ENCODE measurements at places on chromosomes 4 and X.

GRCh38 chr4:27278615-27279375 is 418.2 kb downstream of the STIM2 start:
- DNase-seq = no peak

DNA sequence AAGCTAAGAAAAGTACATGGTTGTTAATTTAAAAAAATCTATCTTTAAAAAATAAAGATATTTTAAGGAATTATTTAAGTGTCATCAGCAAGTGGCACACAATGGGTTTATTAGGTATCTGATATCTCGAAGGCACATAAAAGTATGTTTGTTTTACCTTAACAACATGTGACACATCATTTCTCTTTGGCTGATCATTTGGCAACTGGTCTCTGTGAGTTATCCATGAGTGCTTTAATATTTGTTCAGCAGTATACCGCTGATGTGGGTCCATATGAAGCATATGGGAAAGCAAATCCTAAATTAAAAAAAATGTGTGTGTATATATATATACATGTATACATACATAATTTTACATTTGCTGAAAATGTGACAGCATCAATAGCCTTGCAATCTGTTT is 123.2 kb downstream of the RPS6KA6 start:
- DNase-seq = no peak

DNA sequence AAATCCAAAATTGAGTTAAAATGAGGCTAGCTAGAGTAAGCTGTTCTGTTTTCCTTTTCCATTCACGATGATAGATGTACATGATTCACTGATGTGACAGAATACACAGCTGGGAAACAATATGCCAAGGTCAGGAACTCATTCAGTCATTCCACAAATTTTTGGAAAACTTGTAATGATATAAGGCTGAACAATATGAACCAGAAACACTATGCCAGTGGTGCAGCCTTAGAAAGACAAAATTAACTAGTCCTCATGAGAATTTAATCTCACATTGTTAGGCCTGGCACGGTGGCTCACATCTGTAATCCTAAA is 50.0 kb upstream of the NDST3 start:
- no peak for DNase-seq

GRCh38 chrX:7235071-7235470 is 87.1 kb upstream of the PUDP start:
- DNase-seq = no peak

- DNase-seq = no peak
These were observed 55.8 kb downstream of the WWC2 start for GRCh38 chr4:183154701-183155391.

- DNase-seq = no peak
These were observed 241.4 kb downstream of the FRMPD4 start for GRCh38 chrX:12379671-12380070.

DNA sequence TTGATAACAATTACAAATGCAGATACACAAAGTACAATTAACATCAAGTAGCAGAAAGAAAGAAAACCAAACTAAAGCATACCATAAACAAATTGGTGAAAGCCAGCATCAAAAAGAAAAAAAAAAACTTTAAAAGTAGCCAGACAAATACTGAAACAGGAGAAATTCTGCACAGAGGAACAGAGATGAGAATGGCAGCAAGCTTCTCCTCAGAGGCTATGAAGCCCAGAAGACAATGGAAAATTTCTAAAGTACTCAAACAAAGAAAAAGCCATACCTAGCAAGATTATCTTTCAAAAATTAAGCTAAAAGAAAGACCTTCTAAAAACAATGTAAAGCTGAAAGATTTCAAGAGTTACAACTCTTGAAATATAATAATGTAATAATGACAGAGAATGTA is 471.3 kb downstream of the SPOCK3 start:
- no peak for DNase-seq

GRCh38 chrX:101208152-101208905 is 11.3 kb upstream of the DRP2 start:
- no peak for DNase-seq

DNA sequence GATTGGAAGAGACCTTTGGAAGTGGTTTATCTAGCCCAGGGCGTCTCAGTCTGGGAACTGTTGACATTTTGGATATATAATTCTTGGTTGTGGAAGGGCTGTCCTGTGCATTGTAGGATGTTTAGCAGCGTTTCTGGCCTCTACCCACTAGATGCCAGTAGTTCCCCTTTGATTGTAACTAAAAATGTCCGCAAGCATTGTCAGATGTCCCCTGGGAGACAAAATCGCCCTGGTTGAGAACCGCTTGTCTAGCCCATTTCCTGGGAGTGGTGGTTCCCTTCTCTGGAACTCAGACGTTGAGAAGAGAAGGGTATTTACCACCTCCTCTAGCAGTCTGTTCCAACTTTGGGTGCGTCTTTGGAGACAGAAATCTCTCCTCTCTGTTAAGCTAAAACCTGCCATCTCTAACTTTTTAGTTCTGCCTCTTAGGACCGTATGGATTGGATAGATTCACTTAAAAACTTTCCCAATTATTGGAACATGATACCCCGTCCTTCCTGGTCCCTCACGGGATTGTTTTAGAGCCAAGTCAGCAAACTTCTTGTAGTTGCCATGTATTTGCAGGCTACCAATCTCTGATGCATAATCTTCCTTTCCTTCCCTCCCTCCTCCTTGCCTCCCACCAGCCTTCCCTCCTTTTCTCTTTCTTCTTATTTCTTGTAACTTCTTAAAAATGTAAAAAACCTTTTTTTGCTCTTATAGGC is 13.9 kb downstream of the TMEM165 start:
- DNase-seq = peak; percentile 24

- DNase-seq = no peak
These were observed 124.5 kb downstream of the ATXN3L start for GRCh38 chrX:13195340-13195739.

DNA sequence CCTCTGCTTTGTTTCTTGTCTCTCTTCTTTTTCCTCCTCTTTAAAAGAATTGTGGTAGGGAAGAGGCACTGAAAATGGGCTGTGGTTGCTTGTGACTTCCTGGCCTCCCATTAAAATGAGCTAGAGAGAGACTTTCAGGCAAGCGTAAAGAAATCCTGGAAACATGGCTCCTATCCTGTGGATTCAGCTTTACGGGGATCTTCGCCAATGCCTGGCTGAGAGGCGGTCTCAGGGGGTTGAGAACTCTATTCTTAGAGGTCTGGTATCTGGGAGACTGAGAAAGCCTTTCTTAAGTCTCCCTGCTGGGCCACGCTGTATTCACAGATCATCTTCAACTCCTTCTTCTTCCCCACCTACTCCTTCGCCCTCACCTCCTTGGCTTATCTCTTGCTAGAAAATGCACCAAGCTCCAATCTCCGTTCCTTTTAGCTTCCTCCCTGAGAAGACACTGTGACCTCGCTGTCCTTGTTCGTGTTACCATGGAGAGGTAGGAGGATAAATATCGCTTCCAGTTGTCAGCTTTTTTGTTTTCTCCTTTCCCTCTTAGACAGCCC is 542 bp upstream of the KLF8 start:
- no peak for DNase-seq

DNA sequence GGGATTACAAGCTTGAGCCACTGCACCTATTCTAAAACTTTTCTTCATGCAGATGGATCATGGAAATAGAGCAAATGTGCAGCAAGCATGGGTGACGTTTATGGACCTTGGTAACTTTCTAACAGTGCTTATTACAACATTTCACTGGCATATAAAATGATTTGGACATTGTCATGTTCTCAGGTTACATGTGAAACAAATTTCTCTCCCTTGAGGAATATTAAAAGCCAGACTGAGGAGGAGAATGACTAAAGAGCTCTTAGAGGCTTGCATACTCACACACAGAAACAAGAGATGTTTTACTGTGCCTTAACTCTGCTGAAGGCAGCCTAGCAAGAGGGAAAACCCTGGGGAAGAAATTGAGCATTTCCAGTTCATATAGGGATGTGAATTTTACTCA is 38.6 kb upstream of the GPR101 start:
- DNase-seq = no peak

DNA sequence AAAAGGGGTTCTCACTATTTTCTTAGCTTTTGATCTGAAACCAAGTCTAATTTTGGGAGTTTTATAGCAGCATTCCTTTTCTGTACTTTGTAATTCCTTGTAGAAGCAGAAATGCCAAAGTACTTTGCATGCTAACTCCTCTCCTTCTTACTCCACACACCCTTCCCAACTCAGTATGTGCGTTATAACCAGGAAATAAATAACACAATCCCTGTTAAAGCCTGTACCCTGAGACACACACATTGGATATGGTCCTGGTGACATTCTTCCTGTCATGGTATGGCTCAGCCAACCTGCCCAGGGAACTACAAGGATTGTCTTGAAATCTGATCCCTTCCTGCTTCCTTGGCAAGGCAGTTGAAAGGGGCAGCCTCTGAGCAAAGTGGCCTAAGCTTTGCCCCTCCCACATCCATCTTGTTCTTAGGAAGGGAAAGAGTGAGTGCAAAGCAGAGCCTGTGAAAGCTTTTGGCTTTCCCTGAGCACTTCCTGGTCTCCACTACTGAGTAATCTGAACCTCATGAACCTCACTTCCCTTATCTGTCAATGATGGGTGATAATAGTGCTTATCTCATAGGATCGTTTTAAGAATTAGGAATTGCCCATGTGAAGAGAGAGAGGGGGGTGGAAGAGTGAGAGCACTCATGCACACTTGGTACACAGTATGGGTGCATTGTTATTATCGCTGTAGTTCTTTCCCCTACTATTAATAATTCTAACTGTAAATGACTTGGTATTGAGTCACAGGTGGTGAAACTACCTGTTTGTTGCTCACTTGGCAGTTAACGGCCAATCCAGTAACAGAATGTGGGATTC is 109.3 kb downstream of the AFF2 start:
- DNase-seq = no peak

- DNase-seq = no peak
These were observed 43.5 kb upstream of the SERTM2 start for GRCh38 chrX:111467896-111468295.

GRCh38 chr4:37381040-37381668 is 136.6 kb downstream of the NWD2 start:
- no peak for DNase-seq

GRCh38 chr4:139921429-139922184 is 232.4 kb downstream of the MAML3 start:
- no peak for DNase-seq

DNA sequence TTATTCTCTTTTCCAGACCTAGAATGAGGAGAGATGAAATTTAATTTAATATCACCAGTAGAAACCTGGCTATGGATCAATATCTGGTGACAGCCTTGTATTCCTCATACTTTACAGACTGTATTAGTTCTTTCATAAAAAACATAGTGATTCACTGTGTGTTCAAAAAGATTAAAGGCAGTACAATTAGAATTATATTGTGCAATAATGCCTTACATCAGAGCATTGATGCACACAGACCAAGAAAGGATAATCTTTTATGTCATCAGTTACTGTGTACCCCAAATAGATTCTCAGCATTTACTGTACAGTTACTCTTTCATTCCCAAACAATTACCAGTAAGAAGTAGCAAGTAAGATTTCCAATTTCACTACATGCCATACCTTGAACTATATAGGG is 260.5 kb upstream of the ANXA10 start:
- DNase-seq = no peak

GRCh38 chrX:37378404-37378803 is 29.2 kb downstream of the PRRG1 start:
- DNase-seq = no peak

- DNase-seq = no peak
These were observed 83.1 kb downstream of the CC2D2A start for GRCh38 chr4:15552557-15553362.

GRCh38 chr4:162803378-162803777 is 363.3 kb downstream of the NAF1 start:
- DNase-seq = no peak

GRCh38 chr4:183124865-183125264 is 25.8 kb downstream of the WWC2 start:
- no peak for DNase-seq

DNA sequence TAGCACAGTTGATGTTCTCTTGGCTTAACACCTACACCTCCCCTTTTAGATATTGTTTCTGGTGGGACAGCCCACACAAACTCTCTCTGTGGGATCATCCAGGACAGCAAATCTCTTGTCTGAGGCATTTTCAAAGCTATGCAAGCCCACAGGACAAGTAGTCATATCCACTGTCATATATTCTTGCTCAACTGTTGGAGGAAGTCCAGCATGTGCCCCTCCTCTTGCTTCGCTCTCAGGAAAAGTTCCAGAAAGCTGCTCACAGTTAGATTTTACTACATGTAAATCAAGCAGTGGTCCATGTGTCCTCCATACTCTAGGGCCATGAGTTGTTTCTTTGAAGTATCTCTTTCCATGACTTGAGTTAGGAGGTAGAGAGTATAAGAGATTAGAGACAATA is 260.7 kb downstream of the INPP4B start:
- DNase-seq = no peak

DNA sequence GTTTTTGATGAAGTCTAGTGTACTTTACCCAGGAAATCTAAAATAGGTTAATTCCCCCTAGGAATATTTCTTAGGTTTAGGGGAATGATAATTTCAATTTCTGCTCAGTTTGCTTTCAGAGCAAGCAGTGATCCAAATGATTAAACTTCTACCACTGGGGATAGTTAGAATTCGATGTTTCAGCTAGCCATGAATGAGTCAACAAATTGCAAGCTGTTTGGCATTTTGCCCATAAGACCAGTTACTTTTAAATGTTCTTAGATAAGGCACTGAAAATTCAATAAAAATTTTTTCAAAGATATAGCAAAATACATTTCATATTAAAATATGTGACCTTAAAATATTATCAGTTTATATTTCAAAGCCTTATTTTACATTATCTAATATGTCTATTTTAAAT is 993.6 kb downstream of the ARAP2 start:
- no peak for DNase-seq

GRCh38 chrX:20116087-20116576 is 575 bp downstream of the MAP7D2 start:
- DNase-seq = no peak

GRCh38 chr4:161555689-161556660 is 607.8 kb downstream of the FSTL5 start:
- peak; percentile 5 for DNase-seq

DNA sequence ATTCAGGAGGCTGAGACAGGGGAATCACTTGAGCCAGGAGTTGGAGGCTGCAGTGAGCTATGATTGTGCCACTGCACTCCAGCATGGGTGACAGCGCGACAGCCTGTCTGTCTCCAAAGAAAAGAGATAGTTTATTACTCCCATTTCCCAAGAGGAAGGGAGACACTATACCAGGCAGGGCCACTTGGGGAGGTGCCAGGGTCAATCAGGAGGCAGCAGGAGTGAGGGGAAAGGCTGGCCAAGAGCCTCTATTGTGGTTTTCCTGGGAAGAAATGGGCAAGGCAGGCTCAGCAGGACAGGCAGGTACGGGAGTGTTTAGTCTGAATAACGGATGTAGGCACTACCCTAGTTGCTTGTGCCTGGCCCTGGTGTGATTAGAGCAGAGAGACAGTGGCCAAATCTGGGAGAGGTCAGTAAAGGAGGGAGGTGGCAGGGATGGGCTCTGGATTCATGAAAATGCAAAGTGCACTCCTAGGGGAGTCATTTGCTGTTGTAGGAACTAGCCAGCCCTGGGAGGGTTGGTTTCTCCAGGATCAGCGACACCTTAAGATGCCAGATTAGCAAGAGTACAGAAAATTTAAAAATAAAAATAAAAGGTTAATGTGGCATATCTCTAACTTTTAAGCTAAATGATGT is 20.2 kb upstream of the CDKN2AIP start:
- no peak for DNase-seq
